Neural progenitor cell (in vitro differentiated cells): ENCODE measurements at places on chromosomes 7 and 10.

GRCh38 chr7:37212556-37212955 is 236.1 kb downstream of the ELMO1 start:
- DNase-seq: no peak

GRCh38 chr7:24862461-24862860 is 105.2 kb upstream of the GSDME start:
- no peak for DNase-seq

DNA sequence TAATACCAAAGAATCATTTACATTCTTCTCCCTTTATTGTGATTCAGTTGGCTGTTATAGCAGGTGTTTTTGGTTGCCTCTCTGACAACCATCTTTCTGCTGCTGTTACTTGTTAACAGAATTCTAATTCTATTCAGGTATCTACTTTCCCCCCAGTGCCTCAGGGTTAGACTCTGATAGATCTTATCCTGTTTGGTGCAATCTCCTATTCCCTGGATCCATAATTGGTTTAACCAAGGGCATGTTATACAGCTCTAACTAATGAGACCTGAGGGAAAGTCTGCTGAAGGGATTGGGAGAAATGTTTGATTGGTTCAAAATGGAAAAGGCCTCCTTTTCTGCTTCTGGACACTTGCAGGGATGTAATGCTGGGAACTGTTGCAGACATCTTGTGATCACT is 161.5 kb downstream of the GPR158 start:
- no peak for DNase-seq

GRCh38 chr7:142188846-142189245 is 69.0 kb downstream of the PRSS58 start:
- no peak for DNase-seq

GRCh38 chr7:118872568-118872967 is 648.1 kb downstream of the ANKRD7 start:
- no peak for DNase-seq

DNA sequence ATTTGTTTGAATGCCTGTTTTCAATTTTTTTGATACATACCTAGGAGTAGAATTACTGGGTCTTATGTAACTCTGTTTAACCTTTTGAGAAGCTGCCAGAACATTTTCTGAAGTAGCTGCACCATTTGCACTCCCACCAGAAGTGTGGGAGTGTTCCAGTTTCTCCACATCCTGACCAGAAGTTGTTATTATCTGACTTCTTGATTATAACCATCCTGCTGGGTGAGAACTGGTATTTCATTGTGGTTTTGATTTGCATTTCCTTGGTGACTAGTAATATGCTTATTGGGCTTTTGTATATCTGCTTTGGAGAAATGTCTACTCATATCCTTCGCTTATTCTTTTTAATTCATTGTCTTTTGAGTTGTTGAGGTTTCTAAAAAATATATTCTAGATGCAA is 117.2 kb upstream of the GLCCI1 start:
- no peak for DNase-seq

DNA sequence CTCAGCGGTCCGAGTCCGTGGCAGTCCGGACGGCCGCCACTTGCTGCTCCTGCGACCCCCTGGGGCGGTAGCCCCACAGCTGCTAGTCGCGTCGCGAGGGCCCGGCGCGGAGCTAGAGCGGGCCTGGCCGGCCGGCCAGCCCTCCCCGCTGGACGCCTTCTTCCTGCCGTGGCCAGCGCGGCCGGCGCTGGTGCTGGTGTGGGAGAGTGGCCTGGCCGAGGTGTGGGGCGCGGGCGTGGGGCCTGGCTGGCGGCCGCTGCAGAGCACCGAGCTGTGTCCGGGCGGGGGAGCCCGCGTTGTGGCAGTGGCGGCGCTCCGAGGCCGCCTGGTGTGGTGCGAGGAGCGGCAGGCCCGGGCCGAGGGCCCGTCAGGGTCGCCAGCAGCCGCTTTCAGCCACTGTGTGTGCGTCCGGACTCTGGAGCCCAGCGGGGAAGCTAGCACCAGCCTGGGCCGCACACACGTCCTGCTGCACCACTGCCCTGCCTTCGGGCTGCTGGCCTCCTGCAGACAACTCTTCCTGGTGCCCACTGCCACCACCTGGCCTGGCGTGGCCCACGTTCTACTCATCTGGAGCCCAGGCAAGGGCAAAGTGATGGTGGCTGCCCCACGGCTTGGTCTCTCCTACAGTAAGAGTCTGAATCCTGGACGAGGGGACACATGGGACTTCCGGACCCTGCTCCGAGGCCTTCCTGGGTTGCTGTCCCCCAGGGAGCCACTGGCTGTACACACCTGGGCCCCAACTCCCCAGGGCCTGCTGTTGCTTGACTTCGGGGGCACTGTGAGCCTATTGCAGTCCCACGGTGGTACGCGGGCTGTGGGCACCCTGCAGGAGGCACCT is 631 bp downstream of the HPS6 start:
- peak; percentile 72 for DNase-seq

GRCh38 chr7:157520249-157520648 is 183.4 kb downstream of the DNAJB6 start:
- no peak for DNase-seq

DNA sequence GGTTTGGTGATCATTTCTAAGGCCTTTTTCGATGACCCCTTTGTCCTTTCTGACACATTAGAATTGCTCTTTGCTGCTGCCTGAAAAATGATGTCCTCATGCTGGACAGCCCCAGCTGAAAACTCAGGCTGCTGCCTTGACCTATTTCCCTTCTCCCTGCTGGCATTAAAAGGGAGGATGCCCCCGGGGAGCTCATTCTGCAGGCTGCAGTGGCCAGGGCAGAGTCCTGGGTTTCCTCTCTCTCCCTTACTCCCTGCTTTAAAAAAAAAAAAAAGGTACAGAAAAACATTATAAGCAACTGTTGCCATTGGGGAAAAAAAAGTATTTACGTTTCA is 35.4 kb downstream of the LRRC4 start:
- DNase-seq: no peak

- DNase-seq: no peak
Observed at GRCh38 chr10:95400787-95401186, 110.0 kb upstream of the PDLIM1 start.

- DNase-seq: no peak
Observed at GRCh38 chr10:7084280-7085005, 326.4 kb downstream of the SFMBT2 start.

- DNase-seq: peak; percentile 28
Observed at GRCh38 chr10:22986771-22987542, 59.1 kb downstream of the ARMC3 start.

DNA sequence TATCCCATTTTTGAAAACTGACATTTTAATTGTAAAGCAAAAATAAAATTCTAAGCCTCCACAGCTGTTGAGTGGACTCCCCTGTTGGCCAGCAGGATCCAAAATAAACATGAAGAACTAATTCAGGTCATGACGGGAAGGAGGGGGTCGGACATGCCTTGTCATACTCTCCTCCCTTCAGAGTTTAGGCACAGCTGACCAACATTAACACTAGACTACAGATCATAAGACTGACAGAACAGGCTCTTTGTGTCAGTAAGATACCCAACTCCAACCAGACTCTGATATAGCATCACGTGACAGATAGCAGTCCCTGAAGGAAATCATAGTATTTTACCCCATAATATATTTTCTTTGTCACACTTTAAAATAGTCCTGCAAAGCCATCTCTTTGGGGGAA is 20.9 kb upstream of the ZNF12 start:
- no peak for DNase-seq

DNA sequence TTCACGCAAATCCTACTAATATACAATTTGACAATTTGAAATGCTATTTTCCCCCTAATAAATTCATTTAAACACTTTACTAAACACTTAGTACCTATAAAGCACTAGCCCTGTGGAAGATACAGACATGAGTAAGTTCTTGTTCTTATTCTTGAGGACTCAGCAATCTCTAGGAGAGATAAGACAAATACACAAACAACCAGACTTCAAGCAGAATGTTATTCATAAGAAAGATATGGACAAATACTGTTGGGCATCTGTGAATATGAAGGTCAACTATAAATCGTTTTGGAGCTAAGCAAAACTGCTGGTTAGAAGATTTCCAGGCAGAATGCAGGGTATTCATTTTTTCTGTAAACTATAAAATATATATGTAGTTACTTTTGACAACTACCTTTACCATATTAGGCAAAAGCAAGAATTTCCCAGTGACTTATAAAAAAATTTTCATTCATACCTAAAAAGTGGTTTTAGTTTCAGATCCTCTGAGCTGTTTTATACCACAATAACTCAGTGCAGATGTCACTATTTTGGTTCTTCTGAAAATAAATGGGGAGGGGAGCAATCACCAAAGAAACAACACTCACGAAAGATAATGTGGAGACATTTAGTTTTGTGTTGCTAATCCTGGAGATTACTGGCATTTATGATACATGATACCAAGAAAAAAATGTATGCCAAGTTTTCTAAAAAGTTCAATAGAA is 3.8 kb downstream of the VPS41 start:
- no peak for DNase-seq

DNA sequence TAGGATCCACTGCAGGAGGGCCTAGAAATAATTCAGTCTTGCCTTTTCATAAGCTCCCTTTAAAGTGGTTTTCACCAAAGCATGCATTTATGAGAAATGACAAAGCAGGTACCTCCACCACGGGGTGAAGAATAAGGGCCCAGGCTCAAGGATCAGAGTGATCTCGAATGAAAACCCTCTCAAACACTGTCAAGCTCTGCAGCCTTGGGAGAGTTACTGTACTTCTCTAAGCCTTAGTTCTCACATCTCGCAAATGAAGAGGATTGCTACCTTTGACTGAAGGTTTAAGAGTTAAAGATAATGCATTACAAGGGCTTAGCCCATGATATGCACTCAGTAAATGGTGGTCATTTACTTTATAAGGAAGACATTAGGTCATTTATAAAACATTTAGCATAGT is 81.7 kb downstream of the CUBN start:
- DNase-seq: no peak

DNA sequence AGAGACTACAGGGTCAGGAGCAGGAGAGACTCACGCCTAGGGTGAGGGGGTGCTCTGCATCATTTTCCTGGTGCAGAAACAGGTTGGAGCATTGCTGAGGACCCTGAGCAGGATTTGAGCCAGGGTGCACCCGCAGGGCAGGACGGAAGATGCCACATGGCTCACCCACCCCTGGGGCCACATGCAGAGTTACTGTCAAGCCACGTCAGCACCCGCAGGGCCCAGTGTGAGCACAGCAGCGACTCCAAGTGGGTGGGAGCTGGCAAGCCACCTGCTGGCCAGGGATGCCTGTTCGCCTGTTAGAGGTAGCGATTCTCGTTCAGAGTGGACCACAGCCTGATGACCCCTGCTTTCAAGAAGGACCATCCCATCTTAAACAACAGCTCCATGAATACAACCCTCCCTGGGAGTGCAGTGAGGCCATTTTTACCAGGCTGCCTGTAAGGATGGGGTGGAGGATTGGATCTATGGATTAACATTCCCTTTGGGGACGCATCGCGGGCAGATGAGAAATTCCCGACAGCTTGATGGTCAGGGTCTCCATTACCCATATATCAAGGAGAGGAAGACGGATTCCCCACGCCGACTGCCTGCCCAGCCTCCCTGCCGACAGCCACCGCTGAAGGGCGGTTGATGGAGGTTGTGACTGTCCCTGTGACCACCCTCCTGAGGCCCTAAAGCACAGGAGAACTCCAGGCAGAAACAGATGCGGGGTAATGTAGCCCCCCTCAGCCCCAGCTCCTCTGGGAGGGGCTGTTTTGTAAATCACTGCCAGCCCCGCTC is 101.1 kb upstream of the RET start:
- no peak for DNase-seq

DNA sequence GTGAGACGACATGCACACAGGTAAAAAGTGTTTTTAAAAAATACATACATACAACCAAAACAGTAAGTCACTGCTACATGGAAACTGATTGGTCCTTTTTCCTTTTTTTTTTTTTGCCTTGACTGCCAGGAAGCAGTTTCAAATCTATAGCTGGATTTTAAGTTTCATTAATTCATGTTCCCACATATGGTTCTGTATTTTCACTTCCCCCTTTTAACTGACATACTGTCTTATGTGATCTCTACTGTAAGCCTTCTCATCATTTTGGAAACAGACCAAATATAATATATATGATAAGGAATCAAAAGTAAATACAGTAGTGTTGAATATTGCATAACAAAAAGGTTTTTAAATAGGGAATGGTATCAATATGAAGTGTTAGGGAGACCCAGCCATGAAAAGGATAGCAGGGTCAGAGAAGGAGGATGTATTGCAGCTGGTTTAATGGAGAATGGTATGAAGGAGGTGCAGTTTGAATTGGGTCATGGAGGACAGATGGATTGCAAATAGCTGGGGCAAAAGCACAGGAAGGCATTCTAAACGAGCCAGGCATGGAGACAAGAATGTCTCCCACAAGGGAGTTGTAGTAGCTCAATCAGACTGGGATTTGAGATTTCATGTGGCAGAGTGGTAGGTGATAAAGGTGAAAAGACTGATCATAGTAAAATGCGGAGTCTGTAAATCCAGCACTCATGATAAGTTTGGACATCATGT is 5.4 kb downstream of the CAV1 start:
- no peak for DNase-seq

- no peak for DNase-seq
Observed at GRCh38 chr7:111076205-111076604, 14.7 kb upstream of the LRRN3 start.

GRCh38 chr7:80934321-80934720 is 15.5 kb upstream of the SEMA3C start:
- DNase-seq: no peak

- DNase-seq: no peak
Observed at GRCh38 chr7:96225251-96225650, 96.6 kb downstream of the SLC25A13 start.

DNA sequence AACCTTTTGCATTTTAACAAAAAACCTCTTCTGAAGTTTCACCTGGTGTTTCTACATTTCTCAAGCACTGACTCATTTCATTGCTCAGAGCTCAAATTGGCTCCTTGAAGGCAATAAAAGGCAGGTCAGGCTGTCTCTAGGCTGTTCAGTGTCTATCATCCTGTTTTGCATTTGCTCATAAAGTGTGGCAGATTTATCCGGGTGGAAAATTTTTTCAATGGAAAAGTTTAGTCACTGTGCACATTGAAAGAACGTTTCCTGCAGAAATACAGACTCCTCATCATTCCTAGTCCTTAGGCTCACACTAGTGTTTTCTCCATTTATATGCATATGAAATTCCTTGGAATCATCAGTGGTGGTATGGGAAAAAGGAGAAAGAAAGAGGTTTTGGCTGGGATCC is 114.2 kb upstream of the DGKB start:
- no peak for DNase-seq

DNA sequence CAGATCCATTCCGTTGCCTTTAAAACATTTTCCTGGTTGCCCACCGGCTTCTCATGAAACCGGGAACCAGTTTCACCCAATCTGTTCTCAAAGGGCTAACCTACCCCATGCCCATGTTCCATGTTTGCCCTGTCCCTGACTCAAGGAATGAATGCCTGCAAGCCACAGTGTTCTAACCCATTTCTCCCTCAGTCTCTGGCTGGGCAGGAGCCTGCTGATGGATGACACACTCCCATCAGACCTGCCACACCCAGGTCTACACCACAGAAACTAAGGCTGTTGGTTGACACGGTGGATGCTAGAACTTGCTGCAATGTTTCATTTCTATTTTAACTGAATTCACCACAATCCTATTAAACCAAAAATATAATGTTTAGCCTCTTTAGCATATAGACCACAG is 15.6 kb downstream of the CLRN3 start:
- DNase-seq: no peak

GRCh38 chr7:41107938-41108448 is 594.9 kb downstream of the INHBA start:
- DNase-seq: no peak
